ENCODE measurements at places on chromosomes 2 and 18. TPM values are rescaled to one million over a fixed set of nuclear protein-coding genes. Genes with fewer than 3 reads are reported as not detected.
A peak's percentile ranks its signal among the peaks of the same experiment; 100 is the strongest.

Gene LCT
- total RNA-seq: 3.2 TPM

Gene CPO
- total RNA-seq: 0.36 TPM

Gene SKA1
- 5.5 TPM for total RNA-seq

- no peak for DNase-seq
- H3K27me3 ChIP-seq: no peaks in the 10 kb centered on the region
- H3K4me1 ChIP-seq: no peaks in the 10 kb centered on the region
- no peak overlapping the region for H3K27ac ChIP-seq
- no peak overlapping the region for H3K4me3 ChIP-seq
Observed at GRCh38 chr2:85839461-85839860, 49.3 kb downstream of the ST3GAL5 start.

GRCh38 chr2:105806996-105807395 lies 62.3 kb downstream of the NCK2 start:
- H3K4me3 ChIP-seq: no peak overlapping the region
- H3K27me3 ChIP-seq: no peaks in the 10 kb centered on the region

DNA sequence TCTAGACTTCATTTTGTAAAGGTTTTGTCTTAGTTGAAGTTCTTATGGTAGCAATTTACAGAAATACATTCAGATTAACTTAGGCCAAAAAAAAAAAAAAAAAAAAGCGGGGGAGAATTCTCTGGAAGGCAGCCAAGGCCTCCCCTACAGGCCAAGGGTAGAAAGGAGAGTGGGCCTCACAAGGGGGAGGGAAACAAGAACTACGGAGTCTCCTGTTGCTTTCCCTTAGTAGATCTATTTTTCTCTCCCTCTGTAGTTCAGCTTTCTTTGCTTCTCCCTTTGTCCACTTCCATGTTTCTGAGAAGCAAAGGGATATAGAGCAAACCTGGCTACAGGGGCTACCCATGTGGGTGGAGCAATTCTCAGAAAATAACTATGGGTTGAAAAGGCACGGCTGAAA lies 2.4 kb upstream of the STK11IP start:
- H3K27ac ChIP-seq: peak overlapping the region; percentile 97
- H3K27me3 ChIP-seq: no peaks in the 10 kb centered on the region
- no peaks in the 10 kb centered on the region for H3K36me3 ChIP-seq

DNA sequence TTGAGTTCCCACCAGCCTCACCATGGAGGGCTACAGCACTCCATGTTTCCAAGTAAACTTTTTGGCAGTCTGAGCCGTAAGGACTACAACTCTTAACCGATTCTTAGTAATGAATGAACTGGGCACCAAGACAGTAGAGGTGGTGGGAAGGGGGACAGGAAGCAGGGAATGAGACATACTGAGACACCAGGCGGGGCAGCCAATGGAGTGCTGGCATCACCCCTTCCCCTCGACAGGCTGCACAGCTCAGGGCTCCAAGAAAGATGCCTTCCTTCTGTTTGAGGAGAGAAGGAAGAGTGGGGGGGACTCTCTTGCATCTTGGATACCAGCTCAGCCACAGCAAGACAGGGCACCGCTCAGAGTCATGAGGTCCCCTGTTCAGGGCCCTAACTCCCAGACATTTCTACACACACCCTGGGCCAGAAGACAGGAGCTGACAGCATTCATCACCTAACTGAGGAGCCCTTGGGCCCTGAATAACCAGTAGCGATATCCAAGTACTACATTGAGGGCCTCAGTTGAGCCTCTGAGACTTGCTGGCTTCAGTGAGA lies 45.2 kb downstream of the USP34 start:
- no peak overlapping the region for H3K4me3 ChIP-seq
- H3K36me3 ChIP-seq: no peaks in the 10 kb centered on the region
- no peaks in the 10 kb centered on the region for H3K27me3 ChIP-seq
- no peak for DNase-seq

GRCh38 chr2:73072129-73072395 lies 550 bp upstream of the SFXN5 start:
- H3K36me3 ChIP-seq: no peaks in the 10 kb centered on the region
- H3K4me3 ChIP-seq: peak overlapping the region; percentile 86
- no peaks in the 10 kb centered on the region for H3K27me3 ChIP-seq
- peaks cover 18% of the 10 kb centered on the region for H3K4me1 ChIP-seq
- H3K27ac ChIP-seq: peak overlapping the region; percentile 89

- DNase-seq: no peak
- H3K4me3 ChIP-seq: no peak overlapping the region
- H3K36me3 ChIP-seq: no peaks in the 10 kb centered on the region
- no peak overlapping the region for H3K27ac ChIP-seq
- no peaks in the 10 kb centered on the region for H3K4me1 ChIP-seq
Observed at GRCh38 chr2:29310650-29311348, 195.6 kb downstream of the CLIP4 start.

DNA sequence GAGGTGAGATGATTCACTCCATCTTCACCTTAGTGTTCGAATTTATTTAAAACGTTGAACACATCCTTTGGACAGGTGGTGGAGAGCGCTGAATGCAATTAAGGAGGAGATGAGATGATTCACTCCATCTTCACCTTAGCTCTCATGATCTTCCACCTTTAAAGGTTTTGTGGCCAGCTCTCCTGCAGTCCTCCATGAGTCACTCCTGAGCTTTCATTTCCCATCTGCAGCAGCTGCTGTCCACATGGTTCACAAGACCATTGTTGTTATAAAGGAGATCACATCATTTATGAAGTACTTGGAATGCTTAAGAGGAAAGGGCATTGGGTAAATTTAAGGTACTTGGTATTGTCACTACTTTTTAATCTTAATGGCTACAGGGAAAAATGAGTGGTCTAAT lies 298.5 kb downstream of the PAX3 start:
- H3K36me3 ChIP-seq: no peaks in the 10 kb centered on the region
- H3K27me3 ChIP-seq: no peaks in the 10 kb centered on the region
